Thymus (tissue), 14 donors: ENCODE measurements at places on chromosomes 11 and 22. TPM values are rescaled to one million over a fixed set of nuclear protein-coding genes. Genes with fewer than 3 reads are reported as not detected.

SMPD1 gene
- total RNA-seq = 17.4 TPM

TREH gene
- total RNA-seq = not detected

- H3K36me3 ChIP-seq = no peaks in the 10 kb centered on the region
- no peak overlapping the region for H3K4me3 ChIP-seq
- H3K27ac ChIP-seq = no peak overlapping the region
- no peaks in the 10 kb centered on the region for H3K4me1 ChIP-seq
- no peaks in the 10 kb centered on the region for H3K27me3 ChIP-seq
- no peak for DNase-seq
Measured at GRCh38 chr11:1782831-1783724, 19.4 kb upstream of the CTSD start.

DNA sequence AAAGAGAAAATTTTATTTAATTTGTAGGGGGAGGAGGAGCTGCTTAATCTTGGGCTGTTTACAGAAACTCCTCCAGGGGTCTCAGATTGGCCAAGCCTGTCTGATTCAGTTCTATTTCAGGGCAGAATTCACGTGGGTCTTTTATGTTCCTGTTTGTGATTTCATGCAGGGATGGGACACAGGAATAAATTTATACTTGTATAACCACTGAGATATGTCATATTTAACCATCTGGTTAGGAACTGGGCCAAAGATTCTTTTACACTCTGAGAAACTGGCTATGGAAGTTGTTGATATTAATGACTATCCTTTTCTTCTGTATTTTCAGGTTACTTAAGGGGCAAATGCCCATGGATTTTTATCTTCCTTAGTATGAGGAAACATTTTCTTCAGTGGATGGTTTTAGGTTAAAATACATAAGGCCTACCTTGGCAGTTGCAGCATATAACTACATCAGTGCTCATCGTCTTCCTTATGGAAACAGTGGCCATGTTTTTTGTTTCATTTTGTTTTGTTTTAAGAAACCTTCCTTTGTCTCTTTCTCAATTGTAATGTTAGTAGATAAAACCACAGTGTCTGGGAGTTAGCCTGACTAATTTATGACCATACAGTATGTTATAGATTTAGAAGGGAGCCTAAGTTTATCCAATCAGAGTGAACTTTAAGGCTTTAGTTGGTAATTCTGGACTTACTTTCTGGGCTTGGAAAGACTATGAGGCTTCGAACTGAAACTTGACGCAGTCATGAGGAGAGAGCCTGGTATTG is 132.4 kb upstream of the ANO3 start:
- H3K4me1 ChIP-seq = no peaks in the 10 kb centered on the region
- DNase-seq = no peak
- no peak overlapping the region for H3K27ac ChIP-seq

- no peaks in the 10 kb centered on the region for H3K36me3 ChIP-seq
- H3K27ac ChIP-seq = no peak overlapping the region
- H3K27me3 ChIP-seq = peaks cover 64% of the 10 kb centered on the region
- DNase-seq = no peak
Measured at GRCh38 chr11:46237248-46238077, 40.0 kb upstream of the CREB3L1 start.

GRCh38 chr11:3169255-3170043 is 4.3 kb upstream of the OSBPL5 start:
- H3K4me1 ChIP-seq = peaks cover 62% of the 10 kb centered on the region
- H3K27ac ChIP-seq = peak overlapping the region; percentile 25
- peak overlapping the region; percentile 43 for H3K4me3 ChIP-seq
- H3K36me3 ChIP-seq = no peaks in the 10 kb centered on the region

DNA sequence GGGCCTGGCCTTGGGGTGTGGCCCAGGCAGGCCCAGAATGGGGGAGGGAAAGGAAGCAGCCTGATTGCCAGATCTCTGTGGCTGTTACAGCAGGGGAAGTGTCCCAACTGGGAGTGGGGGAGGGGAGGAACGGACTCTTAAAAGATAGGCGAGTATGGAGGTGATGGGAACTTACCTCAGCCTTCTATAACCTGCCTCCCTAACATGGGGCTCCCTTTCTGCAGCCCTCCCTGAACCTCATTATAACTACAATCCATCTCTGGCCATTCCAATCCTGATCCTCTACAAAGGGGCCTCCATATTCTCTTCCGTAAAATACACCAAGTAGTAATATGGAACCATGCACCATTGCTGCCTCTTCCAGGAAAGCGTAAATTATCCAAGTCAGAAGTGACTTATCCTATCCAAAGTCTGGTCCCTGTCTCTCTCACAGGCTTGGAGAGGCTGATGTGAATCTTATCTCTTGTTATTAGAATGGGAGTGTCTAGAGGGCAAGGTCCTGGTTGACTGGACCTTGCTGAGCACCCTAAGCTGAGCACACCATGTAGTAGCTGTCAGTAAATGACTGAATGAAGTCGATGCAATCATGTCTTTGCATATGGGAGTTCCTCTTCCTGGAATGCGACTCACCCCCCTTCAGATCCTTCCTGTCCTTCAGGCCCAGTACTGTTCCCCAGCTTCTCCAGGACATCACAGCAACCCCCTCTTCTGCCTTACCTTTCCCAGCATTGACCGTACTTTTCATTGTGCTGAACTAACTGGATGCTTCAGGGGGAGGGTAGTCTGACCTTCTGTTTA is 5.9 kb downstream of the RHOG start:
- H3K36me3 ChIP-seq = peaks cover 53% of the 10 kb centered on the region
- no peak for DNase-seq
- H3K4me1 ChIP-seq = peaks cover 86% of the 10 kb centered on the region

DNA sequence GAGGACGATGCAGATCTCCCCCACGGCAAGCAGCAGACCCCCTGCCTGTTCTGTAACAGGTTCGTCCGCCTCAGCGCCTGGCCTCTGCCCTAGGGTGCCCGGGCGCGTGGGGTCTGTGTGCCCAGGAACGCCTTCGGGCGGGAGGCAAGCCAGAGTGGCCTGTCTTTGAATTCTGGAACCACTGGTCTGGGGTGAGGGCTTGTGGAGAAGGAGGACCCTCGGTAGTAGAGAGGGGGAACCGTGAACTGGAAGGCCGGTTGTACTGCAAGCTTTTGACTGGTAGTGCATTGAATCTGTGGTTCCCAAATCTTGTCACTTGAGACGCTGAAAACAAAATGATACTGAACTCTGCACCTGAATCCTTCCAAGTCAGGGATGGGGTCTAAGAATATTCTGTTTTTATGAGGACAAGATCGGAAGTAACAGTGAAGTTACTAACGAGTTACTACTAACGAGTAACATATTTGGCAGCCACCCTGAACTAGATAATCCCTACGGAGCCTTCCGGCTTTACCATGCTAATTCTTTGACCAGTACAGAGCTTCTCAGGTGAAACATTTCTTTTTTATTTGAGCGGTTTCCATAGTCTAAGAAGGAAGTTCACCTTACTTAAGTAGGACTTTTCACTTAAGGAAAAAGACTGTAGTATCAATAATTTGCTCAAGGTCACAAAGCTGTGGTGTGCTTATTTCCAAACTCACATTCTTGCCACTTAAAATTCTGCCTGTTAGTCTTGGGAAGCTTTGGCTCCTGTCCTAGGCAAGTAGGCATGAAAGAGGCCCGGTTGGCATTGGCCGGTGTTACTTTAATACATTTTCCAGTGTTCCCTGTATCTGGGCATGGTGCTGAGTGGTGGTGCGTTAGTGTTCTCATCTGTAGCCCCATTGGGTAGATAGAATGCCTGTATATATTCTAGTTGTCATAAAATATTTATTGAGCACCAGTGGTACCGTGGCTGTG is 860 bp downstream of the PRMT3 start:
- peak; percentile 24 for DNase-seq
- peaks cover 9% of the 10 kb centered on the region for H3K4me1 ChIP-seq

DNA sequence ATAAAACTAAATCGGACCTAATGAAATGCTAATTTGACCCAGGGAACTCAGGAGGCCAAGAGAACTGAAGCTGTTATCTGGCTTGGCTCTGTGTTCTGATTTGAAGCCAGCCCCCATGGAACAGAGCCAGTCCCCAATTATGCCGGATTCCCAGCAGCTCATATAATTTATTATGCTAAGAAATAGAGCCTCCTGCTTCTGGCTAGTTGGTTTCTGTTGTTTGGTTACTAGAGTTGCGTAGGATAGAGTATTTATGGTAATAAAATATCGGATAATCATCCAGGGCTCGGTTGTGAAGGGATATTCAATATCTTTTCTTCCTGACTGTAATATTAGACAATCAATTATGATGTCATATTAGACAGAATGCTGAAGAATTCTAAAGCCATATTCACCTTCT is 120.4 kb upstream of the TTC12 start:
- no peaks in the 10 kb centered on the region for H3K4me1 ChIP-seq
- H3K36me3 ChIP-seq = no peaks in the 10 kb centered on the region
- no peak overlapping the region for H3K27ac ChIP-seq
- H3K27me3 ChIP-seq = no peaks in the 10 kb centered on the region
- DNase-seq = no peak

- H3K27ac ChIP-seq = no peak overlapping the region
- H3K4me3 ChIP-seq = no peak overlapping the region
- peaks cover 13% of the 10 kb centered on the region for H3K4me1 ChIP-seq
- H3K27me3 ChIP-seq = no peaks in the 10 kb centered on the region
- DNase-seq = no peak
Measured at GRCh38 chr22:17629641-17630040, 1.1 kb upstream of the ATP6V1E1 start.

DNA sequence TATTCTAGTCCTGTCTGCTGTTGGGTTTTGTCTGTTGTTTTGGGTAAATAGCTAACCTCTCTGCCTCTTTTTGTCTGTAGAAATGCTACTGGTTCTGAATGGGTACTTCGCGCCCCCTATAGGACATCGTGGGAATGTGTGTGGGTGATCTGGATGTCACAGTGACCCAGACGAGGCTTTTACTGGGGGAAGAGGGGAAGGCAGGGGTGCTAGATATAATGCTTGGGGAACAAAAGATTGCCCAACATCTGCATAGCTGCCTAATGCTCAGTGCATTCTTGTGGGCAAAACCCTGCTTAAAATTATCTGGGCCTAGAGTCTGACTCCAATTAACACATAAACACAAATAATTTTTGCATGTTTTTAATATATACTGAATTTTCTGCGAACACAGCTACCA is 57.7 kb downstream of the BMAL1 start:
- peaks cover 7% of the 10 kb centered on the region for H3K4me1 ChIP-seq
- DNase-seq = peak; percentile 37
- H3K27ac ChIP-seq = no peak overlapping the region

DNA sequence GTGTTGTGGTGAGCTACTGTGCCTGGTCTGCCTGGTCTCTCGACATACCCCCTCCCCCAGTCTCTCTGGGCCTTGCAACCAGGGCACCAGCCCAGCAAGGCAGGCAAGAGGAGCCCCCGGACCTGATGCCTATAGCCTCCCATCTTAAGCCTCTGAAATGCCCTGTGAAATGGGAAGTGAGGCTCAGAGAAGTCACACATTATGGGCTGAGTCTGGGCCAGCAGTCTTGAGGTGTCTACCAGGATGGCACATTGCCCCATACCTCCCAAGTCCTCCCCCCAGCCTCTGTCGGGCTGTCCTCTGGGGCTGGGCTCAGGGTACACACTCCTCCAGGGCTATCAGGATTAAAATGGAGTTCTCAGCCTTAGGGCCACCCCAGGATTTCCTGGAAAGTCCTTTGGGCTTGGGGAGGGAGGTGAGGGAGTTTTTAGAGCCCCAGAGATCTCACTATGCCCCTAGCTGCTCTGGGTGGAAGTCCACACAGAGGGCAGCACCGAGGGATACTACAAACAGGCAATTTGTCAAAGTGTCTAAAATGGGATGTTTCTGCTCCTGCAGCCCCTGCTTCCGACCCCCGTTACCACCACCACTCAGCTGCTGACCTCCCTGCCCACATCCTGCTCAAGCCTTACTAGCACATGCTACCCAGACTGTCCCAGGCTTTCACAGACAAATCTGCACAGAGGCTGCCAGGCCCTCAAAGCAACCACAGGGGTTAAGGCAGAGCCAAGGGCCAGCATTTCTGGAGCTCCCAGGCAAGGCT is 3.1 kb upstream of the SH3BP1 start:
- H3K27me3 ChIP-seq = no peaks in the 10 kb centered on the region
- H3K4me3 ChIP-seq = no peak overlapping the region
- DNase-seq = no peak
- peaks cover 92% of the 10 kb centered on the region for H3K4me1 ChIP-seq

GRCh38 chr22:39999144-39999757 is 4.5 kb downstream of the FAM83F start:
- H3K27ac ChIP-seq = no peak overlapping the region
- no peak overlapping the region for H3K4me3 ChIP-seq
- no peaks in the 10 kb centered on the region for H3K36me3 ChIP-seq
- peaks cover 16% of the 10 kb centered on the region for H3K27me3 ChIP-seq

GRCh38 chr11:89249196-89249595 is 71.5 kb downstream of the TYR start:
- H3K4me1 ChIP-seq = no peaks in the 10 kb centered on the region
- H3K27ac ChIP-seq = no peak overlapping the region
- DNase-seq = no peak
- no peak overlapping the region for H3K4me3 ChIP-seq
